Lower lobe of right lung (tissue), 2 donors: ENCODE measurements at places on chromosomes 2 and 18.

DNA sequence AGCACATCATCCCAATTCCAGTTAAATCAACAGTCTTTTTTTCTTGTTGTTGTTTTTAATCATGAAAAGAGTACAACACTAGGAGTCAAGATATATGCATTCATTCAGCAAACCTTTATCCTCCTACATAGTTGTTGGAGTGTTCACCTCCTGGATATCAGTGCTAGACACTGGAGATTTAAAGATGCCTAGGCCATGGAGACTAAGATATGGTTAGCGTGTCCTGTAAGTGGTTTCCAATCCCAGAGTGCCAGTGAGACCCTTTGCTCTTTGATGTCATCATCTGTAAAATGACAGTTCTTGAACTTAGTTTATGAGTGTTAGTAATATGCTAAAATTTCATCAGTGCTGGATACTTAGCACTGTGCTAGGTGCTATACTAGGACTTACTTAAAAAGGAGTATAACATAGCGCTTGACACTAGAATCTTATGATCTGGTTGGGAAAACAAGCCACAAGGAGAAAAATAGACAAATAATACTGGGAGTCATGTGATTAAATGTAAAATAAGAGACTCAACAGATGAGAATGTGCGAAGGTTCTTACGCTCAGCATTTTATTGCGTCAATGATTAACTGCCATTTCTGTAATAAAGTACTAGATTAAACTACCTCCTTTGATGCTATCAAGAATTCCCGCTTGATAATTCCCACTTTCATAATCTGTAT, 31.5 kb downstream of the BABAM2 start:
- DNase-seq = no peak

GRCh38 chr2:59654710-59655109, 898.7 kb downstream of the BCL11A start:
- no peak for DNase-seq

DNA sequence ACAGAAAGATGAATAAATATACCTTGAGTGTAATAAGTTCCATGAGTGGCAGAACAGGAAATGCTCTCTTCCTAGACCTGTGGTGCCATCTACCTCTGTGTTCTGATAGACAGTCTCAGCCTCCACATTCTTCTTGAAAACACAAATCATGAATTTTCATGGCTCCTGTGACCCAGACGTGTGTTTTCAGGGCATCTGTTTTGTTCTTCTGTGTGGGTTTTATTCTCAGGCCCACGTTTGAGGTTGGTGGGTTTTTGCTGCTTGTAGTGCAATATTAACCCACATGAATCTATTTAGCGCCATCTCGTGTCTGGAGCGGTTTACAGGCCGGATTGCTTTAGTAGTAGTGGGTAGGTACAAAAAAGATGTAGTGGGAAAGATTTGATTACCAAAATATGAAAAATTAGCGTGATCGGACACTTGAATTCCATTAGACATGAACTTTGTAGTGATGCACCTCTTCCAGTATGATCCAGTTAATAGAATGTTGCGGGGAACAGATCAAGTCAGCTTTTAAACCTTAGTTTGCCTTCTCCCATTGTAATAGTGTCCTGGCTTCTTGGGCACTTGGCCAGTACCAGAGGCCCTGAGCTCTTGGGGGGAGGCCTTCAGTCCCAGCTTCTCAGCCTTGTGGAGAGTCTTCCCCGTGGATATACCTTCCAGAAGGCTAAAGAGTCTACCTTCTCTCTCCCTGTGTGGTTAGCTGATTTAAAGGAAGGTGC, 256.5 kb downstream of the TPGS2 start:
- no peak for DNase-seq

GRCh38 chr2:173574324-173575112, 219.8 kb downstream of the CDCA7 start:
- DNase-seq = no peak

- no peak for DNase-seq
Measured at GRCh38 chr2:193668557-193669323, 1474.0 kb upstream of the TMEFF2 start.

DNA sequence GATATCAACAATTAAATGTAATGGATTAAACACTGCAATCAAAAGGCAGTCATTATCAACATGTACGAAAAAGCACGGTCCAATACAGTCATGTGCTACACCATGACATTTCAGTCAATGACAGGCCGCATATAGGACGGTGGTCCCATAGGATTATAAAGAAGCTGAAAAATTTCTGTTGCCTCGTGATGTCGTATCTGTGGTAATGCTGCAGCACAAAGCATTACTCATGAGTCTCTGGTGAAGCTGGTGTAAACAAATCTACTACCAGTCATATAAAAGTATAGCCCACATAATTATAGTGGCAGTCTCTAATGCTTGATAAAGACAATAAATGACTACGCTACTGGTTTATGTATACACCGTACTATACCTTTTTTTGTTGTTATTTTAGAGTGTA, 58.4 kb downstream of the RABL2A start:
- DNase-seq = no peak
